Stimulated activated CD8-positive, alpha-beta memory T cell treated with anti-CD3 and anti-CD28 coated beads, Interleukin-4, amount 100 ng/mL, for 1 hour (primary cell): ENCODE measurements at places on chromosomes 12 and 14.

DNA sequence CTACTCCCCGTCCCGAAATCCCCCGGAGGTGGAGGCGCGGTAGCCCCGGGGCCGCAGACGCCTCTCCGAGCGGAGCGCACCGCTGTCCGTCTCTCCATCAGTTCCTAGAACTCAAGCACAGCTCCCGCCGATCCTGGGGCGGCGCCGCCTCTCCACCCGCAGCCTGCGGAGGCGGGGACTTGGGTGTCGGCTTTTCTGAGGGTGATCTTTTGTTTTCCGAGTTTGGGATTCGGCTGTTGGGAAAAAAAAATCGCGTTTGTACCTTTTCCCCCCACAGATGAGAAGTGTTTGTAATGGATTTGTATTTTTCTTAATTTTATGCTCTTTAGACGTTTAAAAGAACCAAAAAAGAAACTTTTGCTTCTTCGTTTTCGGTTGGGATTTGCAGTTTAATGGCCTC lies 26.6 kb downstream of the LRCOL1 start:
- DNase-seq: no peak

DNA sequence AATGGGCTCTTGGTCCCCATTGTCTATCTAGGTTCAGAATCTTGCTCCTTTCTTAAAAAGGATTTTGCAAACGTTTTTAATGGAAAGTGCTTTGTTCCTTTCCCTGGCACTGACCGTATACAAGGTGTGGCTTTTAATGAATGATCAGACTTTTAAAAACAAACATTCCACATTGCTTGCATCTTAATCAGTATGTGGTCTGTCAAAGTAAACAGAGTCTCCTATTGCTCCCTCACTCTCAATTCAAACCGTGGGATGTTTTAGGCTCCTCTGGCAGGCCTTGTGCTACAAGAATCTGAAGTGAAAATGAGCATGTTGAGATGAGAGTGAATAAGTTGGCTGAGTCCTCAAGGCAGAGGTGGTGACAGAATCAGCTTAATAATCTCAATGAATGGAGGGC lies 107.0 kb downstream of the VRK1 start:
- no peak for DNase-seq

DNA sequence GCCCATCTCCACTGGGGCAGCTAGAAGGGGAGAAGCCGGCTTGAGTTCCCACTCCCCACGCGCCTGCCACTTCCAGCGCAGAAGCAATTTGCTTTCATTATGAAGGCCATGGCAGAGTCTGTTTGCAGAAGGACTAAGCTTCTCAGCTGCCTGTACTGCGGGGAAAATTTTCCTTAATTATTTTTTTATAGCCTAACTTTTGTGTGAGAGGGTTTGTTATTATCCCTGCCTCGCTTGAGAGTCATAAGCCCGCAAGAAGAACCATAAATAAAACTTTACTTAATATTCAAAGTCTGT lies 56.0 kb upstream of the DLK1 start:
- DNase-seq: no peak

- no peak for DNase-seq
Observed at GRCh38 chr14:105049753-105050550, 15.3 kb downstream of the GPR132 start.

DNA sequence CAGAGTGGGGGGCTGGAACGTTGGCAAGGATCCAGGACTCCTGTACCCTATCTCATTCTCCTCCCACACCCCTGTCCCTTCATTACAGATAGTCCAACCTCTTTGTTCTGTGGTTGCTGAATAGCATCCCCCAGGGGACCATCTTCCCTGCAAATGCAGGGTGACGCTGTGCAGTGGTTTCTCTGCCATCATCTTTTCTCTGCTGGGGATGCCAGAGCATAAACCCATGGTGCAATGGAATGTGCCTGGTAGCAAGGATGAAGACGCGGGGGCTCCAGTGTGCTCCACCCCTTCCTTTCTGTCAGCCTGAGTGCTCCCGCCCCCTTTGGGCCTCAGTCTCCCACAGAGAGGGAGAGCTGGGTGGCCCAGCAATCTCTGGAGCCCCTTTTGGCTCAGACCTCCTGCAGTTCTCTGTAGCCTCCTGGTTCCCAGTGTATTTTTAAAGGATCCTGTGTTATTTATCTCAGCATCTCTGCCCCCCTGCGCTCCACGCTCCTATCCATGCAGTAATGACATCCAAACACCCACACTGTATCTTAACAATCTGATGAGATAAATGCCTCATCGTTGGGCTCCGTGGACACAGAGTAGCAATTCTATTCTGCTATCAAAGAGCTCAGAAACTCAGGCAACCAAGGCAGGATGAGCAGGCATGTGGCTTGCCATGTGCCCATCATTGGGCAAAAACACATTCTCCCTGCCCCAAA lies 212.8 kb downstream of the CACNA1C start:
- no peak for DNase-seq
